ENCODE measurements at places on chromosomes 1 and 21. TPM values are rescaled to one million over a fixed set of nuclear protein-coding genes. Genes with fewer than 3 reads are reported as not detected.

The NBPF9 gene
- total RNA-seq, result 16.9 TPM

- no peak overlapping the region for H3K4me3 ChIP-seq
- no peak overlapping the region for H3K27ac ChIP-seq
Measured at GRCh38 chr1:223500560-223501425, 107.6 kb downstream of the CCDC185 start.

GRCh38 chr1:39699419-39699818 lies 8.2 kb upstream of the HPCAL4 start:
- no peak overlapping the region for H3K27ac ChIP-seq
- peaks cover 2% of the 10 kb centered on the region for H3K27me3 ChIP-seq
- no peak overlapping the region for H3K4me3 ChIP-seq
- H3K4me1 ChIP-seq, result peaks cover 11% of the 10 kb centered on the region

The ECE1 gene
- total RNA-seq, result 33.9 TPM

GRCh38 chr21:33402001-33402979 lies 923 bp upstream of the IFNGR2 start:
- peak; percentile 28 for DNase-seq
- H3K4me1 ChIP-seq, result peaks cover 22% of the 10 kb centered on the region
- no peaks in the 10 kb centered on the region for H3K36me3 ChIP-seq
- no peaks in the 10 kb centered on the region for H3K27me3 ChIP-seq

The OVAAL gene
- total RNA-seq, result not detected

GRCh38 chr1:165871311-165872067 lies 44.1 kb downstream of the UCK2 start:
- H3K36me3 ChIP-seq, result no peaks in the 10 kb centered on the region
- peak; percentile 34 for DNase-seq

The SH2D5 gene
- 1.5 TPM for total RNA-seq

DNA sequence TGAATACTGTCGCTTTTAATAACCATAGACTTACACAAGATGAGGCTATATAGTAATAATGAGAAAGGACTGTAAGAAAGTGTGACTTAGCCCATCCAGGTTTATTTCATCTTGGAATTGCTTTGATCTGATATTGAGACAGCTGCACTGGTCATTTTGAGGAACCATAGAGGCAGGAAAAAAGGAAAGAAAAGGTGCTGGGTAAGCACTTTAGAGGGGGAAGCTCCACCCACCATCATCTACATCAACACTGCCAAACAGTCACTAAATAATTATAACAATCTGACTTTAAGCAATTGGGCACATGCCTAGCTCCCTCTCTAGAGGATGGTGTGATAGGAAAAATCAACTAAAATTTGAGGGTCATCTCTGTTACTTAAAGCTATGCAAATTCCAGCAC lies 70.6 kb upstream of the ST6GALNAC3 start:
- no peak overlapping the region for H3K27ac ChIP-seq
- no peaks in the 10 kb centered on the region for H3K4me1 ChIP-seq
- H3K27me3 ChIP-seq, result no peaks in the 10 kb centered on the region
- DNase-seq, result no peak

- no peak overlapping the region for H3K27ac ChIP-seq
- no peak overlapping the region for H3K4me3 ChIP-seq
- no peaks in the 10 kb centered on the region for H3K36me3 ChIP-seq
- no peaks in the 10 kb centered on the region for H3K27me3 ChIP-seq
Measured at GRCh38 chr1:175480343-175480822, 263.0 kb downstream of the TNR start.

DNA sequence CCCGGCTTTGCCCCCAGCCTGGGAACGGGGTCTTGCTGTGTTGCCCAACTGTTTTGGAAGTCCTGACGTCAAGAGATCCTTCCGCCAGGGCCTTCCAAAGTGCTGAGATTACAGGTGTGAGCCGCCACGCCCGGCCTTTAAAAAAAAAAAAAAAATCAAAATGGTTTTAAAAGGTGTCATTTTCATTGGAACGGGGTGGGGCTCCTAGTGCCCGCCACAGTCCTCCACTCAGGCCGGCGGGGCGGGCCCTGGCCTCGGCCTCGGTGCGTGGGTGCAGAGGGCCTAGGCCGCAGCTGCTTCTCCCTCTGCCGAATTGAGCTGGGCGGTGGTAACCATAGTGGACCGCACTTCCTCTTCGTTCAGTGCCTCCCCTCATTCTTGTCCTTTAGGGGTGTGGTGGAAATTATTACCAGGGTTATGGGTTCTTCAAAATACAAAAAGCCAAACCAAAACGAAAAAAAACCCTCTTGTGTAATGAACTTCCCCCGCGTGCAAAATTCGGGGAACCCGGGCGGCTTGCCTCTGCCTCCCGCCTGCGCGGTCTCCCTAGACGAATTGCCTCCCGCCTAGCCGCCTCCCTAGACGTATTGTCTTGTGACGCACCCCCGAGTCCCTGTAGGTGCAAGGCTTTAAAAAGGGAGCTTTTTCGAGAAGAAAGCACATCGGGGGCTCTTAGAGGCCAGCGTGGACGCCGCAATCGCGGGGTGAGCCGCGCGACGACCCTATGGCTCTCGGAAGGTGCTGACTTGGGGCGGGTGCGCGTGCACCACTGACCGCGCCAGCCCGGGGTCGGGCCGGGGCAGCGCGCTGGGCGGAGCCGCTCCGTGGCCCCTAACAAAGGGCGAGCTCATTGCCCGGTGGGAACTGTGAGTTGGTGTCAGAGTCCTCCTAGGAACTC lies 10.5 kb upstream of the SPEN start:
- peaks cover 36% of the 10 kb centered on the region for H3K4me1 ChIP-seq
- DNase-seq, result no peak
- H3K4me3 ChIP-seq, result peak overlapping the region; percentile 28
- H3K27me3 ChIP-seq, result no peaks in the 10 kb centered on the region

DNA sequence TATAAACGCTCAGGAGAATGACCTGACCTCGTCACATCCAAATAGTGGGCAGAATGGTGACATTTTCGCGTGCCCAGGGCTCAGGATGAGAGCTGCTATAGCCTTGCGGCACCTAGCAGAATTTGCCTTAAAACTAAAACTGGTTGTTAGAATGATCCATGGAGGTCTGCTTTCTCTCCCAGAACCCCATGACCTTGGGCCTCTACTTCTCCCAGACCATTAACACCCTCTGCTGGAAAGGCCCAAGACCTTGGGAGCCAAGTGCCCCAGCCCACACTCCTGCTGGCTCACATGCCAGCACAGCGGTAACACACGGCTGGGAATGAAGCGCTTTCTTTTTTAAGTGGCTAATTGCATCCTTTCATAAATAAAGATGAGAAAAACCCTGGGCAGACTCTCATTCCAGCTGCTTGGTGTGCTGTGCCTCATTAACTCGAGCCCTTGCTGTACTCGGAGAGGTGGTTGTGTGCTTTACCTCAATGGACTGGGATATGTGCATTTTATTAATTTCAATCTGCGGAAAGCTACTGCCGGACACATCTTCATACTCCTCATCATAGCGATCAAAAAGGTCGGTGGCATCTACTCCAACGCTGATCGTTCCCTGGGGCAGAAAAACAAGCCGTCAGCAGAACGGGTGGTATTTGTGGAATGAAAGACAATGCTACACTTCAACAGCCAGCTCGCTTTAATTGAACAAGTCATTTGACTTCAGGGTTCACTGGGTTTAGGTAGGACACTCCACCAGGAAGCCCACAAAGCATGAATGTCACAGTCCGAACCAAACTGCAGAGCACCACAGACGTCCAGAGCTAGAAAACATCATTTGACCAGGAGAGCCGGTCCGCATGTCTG lies 29.0 kb downstream of the THAP3 start:
- no peak overlapping the region for H3K4me3 ChIP-seq
- H3K4me1 ChIP-seq, result peaks cover 10% of the 10 kb centered on the region
- H3K27ac ChIP-seq, result no peak overlapping the region
- no peaks in the 10 kb centered on the region for H3K27me3 ChIP-seq

The PPM1J gene
- total RNA-seq, result 2.2 TPM

The FCAMR gene
- 0.20 TPM for total RNA-seq

The ENAH gene
- 78.8 TPM for total RNA-seq

GRCh38 chr1:187646536-187647107 lies 817.9 kb downstream of the PLA2G4A start:
- H3K4me3 ChIP-seq, result no peak overlapping the region
- no peaks in the 10 kb centered on the region for H3K27me3 ChIP-seq

GRCh38 chr1:151945725-151946722 lies 36.7 kb upstream of the THEM4 start:
- H3K36me3 ChIP-seq, result no peaks in the 10 kb centered on the region
- H3K27ac ChIP-seq, result no peak overlapping the region
- H3K27me3 ChIP-seq, result no peaks in the 10 kb centered on the region
- no peak for DNase-seq

The OR2W3 gene
- 4.8 TPM for total RNA-seq

GRCh38 chr21:35335951-35336446 lies 286.9 kb upstream of the RUNX1 start:
- no peak overlapping the region for H3K27ac ChIP-seq
- H3K36me3 ChIP-seq, result no peaks in the 10 kb centered on the region
- H3K27me3 ChIP-seq, result no peaks in the 10 kb centered on the region

DNA sequence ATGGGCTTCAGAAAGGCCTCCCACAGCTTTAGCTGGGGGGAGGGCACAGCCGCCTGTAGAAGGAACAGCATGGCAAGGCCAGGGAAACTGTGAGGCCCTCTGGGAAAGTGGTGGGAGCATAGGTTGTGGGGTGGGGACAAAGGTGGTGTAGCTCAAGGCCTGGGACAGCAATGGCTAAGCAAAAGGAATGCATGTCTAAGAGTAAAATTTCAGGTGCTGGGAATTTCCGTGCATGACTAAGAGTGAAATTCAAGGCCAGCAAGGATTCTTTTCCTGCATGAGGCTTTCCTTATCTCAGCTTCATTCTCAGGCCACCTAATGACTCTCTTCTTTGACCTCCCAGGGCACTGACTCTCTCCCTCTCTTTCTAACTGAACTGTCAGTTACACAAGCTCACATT lies 86.5 kb upstream of the WNT4 start:
- no peaks in the 10 kb centered on the region for H3K27me3 ChIP-seq
- no peak overlapping the region for H3K27ac ChIP-seq
- peaks cover 14% of the 10 kb centered on the region for H3K4me1 ChIP-seq
- H3K4me3 ChIP-seq, result no peak overlapping the region
- no peak for DNase-seq
- H3K36me3 ChIP-seq, result no peaks in the 10 kb centered on the region

The PDC gene
- total RNA-seq, result not detected

The ARF1 gene
- total RNA-seq, result 119 TPM

The LCE1D gene
- not detected for total RNA-seq

The GPR37L1 gene
- 3.1 TPM for total RNA-seq

DNA sequence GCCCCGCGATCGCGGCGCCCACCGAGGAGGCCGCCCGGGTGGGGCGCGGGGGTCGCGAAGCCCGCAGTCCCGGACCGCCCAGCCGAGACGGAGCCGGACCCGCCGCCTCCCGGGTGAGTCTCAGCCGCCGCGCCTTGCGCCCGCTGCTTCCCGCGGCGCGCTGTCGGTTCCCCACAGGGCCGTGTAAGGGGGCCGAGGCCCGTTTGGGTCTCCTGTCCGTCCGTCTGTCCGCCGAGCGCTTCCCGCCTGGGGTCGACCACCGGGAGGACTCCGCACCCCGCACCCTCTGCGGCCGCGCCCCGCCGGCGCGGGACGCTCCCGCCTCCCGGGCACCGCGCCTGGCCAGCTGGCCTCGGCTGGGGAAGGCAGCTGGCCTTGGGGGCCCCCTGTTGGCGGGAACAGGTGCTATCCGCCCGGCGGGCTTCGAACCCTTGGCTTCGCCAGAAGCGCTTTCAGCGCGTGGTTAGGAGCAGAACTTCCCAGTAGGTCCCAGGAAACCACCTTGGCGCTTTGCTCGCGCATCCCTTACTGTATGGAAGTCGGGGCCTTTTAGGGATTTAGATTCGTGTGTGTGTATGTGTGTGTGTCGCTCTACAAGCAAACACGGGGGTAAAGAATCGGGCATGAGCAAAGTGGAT lies 414 bp downstream of the TMEM51 start:
- peak overlapping the region; percentile 51 for H3K4me3 ChIP-seq
- H3K36me3 ChIP-seq, result no peaks in the 10 kb centered on the region
- H3K4me1 ChIP-seq, result peaks cover 36% of the 10 kb centered on the region
- no peak overlapping the region for H3K27ac ChIP-seq
- H3K27me3 ChIP-seq, result peaks cover 11% of the 10 kb centered on the region
- peak; percentile 71 for DNase-seq

GRCh38 chr1:195434566-195435203 lies 1173.6 kb downstream of the KCNT2 start:
- no peaks in the 10 kb centered on the region for H3K27me3 ChIP-seq
- H3K4me1 ChIP-seq, result no peaks in the 10 kb centered on the region
- H3K27ac ChIP-seq, result no peak overlapping the region
- no peak overlapping the region for H3K4me3 ChIP-seq

The CR1L gene
- total RNA-seq, result 0.50 TPM

The C4BPA gene
- 0.20 TPM for total RNA-seq

The RNU1-2 gene
- 4,182 TPM for total RNA-seq

GRCh38 chr1:9960706-9961562 lies 17.7 kb downstream of the NMNAT1 start:
- H3K27me3 ChIP-seq, result no peaks in the 10 kb centered on the region
- H3K4me3 ChIP-seq, result no peak overlapping the region
- DNase-seq, result no peak
- H3K4me1 ChIP-seq, result no peaks in the 10 kb centered on the region
- H3K36me3 ChIP-seq, result peaks cover 2% of the 10 kb centered on the region

The FCRL1 gene
- total RNA-seq, result 2.1 TPM

GRCh38 chr1:103353391-103353790 lies 172.1 kb upstream of the RNPC3 start:
- no peak overlapping the region for H3K4me3 ChIP-seq
- no peak overlapping the region for H3K27ac ChIP-seq
- no peaks in the 10 kb centered on the region for H3K36me3 ChIP-seq
- DNase-seq, result no peak
- no peaks in the 10 kb centered on the region for H3K27me3 ChIP-seq
- no peaks in the 10 kb centered on the region for H3K4me1 ChIP-seq

The OR14K1 gene
- total RNA-seq, result not detected

The ZNF687 gene
- 14.1 TPM for total RNA-seq

- H3K36me3 ChIP-seq, result no peaks in the 10 kb centered on the region
- no peak for DNase-seq
- H3K27ac ChIP-seq, result no peak overlapping the region
- no peaks in the 10 kb centered on the region for H3K4me1 ChIP-seq
- no peak overlapping the region for H3K4me3 ChIP-seq
Measured at GRCh38 chr1:59025201-59025600, 241.4 kb upstream of the JUN start.

DNA sequence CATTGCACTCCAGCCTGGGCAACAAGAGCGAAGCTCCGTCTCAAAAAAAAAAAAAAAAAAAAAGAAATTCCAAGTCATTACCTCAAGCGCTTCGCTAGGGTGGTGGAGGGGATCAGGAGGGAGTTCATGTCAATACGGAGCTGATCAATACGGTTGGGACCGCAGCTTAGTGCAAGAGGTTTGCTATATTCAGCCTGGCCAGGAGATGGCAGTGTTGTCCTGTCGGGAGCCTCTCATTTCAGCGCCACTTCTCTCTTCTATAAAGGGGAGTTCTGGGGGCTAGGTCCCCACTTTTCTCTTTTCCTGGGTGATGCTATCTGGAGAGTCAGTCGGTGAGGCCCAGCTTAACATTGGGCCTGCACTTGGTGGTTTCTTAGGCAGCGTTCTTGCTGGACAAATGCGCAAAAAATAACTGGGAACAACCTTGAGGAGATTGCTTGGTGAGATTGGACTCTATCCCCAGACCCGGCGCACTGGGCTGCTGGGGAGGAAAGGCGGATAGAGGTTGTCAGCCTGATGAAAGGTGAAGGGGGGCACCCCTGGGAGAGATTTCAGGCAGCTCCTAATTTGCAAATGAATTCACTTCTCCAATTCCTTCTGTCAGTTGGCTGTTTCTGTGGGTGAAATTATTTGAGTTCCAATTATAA lies 40.4 kb downstream of the KIAA0040 start:
- no peak overlapping the region for H3K27ac ChIP-seq
- DNase-seq, result peak; percentile 59
- no peaks in the 10 kb centered on the region for H3K36me3 ChIP-seq
- H3K27me3 ChIP-seq, result peaks cover 10% of the 10 kb centered on the region

GRCh38 chr1:145757420-145757819 lies 38.1 kb downstream of the CD160 start:
- peaks cover 2% of the 10 kb centered on the region for H3K4me1 ChIP-seq
- H3K36me3 ChIP-seq, result peaks cover 15% of the 10 kb centered on the region
- H3K27ac ChIP-seq, result no peak overlapping the region
- no peak overlapping the region for H3K4me3 ChIP-seq
- H3K27me3 ChIP-seq, result no peaks in the 10 kb centered on the region

The BTBD19 gene
- 3.2 TPM for total RNA-seq

The BNIPL gene
- 0.83 TPM for total RNA-seq
